ENCODE measurements at places on chromosomes 12 and 14. TPM values are rescaled to one million over a fixed set of nuclear protein-coding genes. Genes with fewer than 3 reads are reported as not detected.

- no peak for DNase-seq
These were observed 96.2 kb downstream of the MON2 start for GRCh38 chr12:62562846-62563245.

DNA sequence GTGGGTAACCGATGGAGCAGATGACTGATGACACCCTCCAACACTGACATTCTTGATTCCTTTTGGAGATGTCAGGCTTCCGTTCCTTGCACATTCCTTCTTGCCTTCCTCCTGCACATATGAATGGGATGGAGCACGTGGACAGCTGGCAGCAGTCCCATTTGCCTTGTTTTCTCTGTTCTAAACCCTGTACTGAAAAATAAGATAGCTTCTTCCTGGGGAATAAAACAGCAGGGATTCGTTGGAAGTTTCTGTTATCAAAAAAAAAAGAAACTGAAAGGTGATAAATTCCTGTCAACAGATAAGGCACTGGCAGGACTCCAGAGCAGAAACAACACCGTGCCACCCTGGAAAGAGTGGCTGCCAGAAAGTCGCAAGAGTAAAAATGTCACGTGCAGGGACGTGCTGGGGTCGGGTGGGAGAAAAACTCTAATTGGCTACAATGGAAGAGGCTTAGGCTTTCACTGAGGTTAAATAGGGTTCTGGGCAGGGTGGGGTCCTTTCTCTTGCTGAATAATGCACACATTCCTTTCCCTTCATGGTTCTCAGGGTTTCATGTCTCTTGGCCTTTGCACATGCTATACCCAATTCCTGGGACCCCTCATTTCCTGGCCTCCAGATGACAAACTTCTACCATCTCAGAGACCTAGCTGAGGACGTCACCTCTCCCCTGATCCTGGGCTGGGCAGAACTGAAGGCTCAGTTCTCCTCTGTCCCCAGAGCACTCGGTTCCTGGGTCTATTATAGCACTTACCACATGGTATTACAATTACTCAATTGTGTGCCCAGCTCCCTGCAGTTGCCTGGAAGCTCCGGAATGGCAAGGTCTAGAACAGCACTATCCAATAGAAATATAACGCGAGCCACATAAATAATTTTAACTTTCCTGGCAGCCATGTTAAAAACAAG is 7.0 kb upstream of the NUAK1 start:
- no peak for DNase-seq

VCPKMT gene
- 8.4 TPM for total RNA-seq

GPX2 gene
- 0.63 TPM for total RNA-seq

CLEC1A gene
- not detected for total RNA-seq
